Activated CD8-positive, alpha-beta memory T cell treated with anti-CD3 and anti-CD28 coated beads for 4 hours (primary cell): ENCODE measurements at places on chromosomes 7 and 10.

DNA sequence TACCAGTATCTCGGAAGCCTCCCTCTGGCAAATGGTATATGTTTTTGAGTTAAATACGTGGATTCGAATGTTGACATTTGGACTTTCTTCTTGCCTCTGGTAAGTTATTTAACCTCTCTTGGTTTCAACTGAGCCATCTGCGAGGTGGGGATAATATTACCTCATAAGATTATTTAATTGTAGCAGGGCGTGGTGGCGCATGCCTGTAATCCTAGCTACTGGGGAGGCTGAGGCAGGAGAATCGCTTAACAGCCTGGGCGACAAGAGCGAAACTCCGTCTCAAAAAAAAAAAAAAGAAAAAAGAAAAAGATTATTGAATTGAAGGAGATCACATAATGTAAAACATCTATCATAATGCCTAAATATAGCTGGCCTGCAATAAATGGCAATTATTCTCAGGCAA lies 396 bp upstream of the TAF5 start:
- no peak for DNase-seq

GRCh38 chr10:23001901-23002516 lies 74.2 kb downstream of the ARMC3 start:
- no peak for DNase-seq

- no peak for DNase-seq
These were observed 22.1 kb downstream of the SVIL start for GRCh38 chr10:29612657-29613056.

DNA sequence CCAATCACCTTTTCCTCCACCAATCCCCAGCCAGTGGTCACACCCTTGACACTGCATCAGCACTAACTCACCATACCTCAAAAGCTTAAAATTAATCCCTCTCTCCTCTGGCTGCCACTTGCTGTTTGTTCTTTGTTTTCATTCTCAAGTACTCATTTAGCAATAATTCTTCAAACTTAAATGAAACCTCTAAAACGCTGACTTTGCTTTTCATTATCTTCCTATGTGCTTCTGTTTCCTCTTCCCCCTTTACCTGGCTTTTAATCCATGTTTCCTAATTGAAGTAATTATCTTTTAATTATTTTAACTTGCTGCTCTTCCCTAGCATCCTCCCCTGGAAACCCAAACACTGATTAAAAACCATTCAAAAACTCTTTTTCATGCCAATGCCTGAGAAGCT lies 348.9 kb upstream of the MEOX2 start:
- no peak for DNase-seq

- DNase-seq: no peak
These were observed 26.8 kb downstream of the VSIR start for GRCh38 chr10:71746344-71747037.

DNA sequence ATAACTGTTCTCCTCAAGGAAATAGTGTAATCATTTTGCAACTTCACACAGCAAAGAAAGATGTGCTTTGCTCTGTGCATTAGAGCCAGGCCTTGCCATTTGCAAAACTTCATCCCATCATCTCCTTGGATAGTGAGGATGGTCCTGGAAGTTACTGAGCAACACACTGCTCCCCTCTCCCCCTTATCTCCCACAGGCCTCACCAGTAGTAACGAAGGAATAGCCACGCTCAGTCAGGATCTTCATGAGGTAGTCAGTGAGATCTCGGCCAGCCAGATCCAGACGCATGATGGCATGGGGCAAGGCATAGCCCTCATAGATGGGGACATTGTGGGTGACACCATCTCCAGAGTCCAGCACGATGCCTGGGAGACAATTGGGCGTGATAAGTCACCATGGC lies 11.5 kb downstream of the ACTA2 start:
- no peak for DNase-seq

- DNase-seq: no peak
These were observed 421.2 kb downstream of the IPMK start for GRCh38 chr10:57846307-57847065.

DNA sequence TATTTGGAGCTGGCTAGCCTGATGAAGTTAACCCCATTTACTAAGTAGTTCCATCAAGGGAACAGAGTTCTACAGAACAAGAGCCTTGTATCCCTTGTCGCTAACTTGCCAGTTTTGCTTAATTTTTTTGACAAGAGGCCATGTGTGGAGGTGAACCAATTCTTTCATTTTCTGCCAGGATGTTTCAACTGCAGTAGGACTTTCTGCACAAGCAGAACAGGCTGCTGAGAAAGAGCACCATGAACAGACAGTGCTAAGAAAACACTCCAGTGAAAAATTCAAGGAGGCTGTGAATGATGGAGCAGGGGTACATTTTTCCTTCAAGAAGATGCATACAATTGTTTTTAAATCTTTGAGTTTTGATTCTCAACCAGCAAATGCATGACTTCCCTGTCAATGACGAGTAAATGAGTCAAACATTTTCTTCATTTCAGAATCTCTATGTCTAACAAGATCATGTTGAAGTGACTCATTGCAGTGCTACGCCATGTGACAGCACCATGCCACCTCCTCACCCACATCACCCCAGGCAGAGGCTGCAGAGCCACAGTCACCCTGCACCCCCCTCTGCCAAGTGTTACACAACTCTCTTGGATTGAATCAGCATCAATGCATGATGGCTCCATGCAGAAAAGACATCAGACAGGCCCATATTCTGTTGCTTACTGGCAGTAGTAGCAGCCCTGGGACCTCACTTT lies 193.1 kb downstream of the COBL start:
- no peak for DNase-seq

DNA sequence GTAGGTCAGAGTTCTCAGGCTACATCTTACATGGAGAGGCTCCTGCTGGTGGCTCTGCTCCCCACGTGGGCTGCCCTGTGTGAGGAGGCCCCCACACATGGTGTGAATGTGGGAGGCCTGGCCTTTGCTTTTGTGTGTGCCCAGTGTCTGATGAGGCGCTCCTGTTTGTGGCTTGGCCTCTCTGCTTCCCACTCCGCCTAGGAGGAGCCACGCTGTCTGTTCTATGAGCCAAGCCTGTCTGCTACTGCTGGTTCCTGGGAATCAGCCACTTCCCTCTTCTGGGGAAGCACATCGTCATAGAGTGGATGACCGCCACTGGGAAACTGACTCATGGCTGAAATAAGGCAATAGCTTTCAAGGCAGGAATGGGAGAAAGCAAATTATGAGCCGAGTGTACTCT lies 87.1 kb downstream of the CYP26A1 start:
- no peak for DNase-seq

DNA sequence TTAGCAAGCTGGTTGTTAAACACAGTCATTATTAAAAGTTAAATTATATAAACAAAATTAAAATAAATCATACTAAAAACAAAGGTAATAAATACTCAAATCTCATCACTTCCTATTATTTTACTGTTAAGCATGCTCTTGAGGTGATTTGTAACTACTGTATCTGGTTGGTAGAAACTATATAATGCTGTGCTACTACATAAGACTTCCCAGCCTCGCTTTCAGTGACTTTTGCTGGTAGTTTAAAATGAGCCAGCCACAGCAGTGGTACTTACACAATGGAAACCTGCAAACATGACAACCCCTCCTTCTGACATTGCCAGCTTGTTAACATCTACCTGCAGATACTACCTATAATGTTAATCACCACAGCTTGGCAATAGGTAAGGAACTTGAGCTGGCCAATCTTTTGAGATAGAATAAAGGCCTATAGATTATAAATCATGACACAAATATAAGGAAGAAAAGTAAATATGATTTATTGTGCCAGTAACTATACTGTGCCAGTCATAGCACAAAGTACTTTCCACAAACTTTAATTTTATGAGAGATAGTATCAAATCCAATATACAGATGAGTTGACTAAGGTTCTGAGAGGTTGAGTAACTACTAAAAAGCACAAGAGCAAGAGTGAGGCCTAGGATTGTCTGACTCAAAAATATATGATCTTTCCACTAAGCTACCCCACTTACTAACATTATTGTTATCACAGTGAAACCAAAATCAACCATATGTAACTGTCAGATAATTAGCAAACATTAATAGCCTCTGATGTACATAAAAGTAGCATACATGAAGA lies 181.1 kb upstream of the ASAH2 start:
- DNase-seq: no peak

DNA sequence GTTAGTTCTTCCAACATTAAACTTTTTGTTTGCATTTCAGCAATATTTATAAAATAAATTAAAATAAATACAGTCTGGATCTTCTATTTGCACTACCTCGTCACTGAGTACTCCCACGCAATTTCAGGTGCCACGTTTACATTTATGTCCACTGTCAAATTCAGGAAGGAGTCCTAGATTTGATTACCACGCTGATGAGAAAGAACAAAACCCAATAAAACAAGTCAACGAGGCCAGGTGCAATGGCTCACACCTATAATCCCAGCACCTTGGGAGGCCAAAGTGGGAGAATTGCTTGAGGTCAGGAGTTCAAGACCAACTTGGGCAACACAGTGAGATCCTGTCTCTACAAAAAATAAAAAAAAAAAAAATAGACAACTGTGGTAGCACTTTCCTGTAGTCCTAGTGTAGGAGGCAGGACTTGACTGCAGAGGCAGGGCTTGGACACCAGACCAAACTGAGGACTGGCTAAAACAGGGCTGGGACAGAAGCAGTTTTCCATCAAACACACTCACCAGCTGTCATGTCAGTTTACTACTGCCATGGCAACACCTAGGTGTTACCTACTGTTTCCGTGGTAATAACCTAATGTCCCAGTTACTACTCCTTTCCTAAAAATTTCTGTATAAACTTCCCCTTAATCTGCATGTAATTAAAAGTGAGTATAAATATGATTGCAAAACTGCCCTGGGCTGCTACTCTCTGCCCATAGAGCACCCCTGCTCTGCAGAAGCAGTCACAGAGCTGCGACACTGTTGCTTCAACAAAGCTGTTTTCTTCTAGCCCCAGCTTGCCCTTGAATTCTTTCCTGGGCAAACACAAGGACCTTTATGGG lies 341.7 kb downstream of the PARD3 start:
- DNase-seq: no peak

- DNase-seq: no peak
These were observed 249.4 kb downstream of the COBL start for GRCh38 chr7:51067258-51067657.

DNA sequence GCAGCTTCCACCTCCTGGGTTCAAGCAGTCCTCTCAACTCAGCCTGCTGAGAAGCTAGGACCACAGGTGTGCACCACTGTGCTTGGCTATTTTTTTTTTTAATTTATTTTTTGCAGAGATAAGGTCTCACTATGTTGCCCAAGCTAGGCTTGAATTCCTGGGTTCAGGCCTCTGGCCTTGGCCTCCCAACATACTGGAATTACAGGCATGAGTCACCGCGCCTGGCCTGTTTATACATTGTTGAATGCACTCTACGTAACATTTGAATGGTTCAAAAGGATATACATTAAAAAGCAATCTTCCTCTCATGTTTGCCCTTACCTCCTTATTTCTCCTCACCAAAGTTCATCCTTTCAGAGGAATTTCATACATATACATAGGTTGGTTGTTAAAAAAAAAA lies 7.2 kb upstream of the SNX10 start:
- DNase-seq: no peak

- no peak for DNase-seq
These were observed 186.5 kb downstream of the ELMO1 start for GRCh38 chr7:37262181-37262580.

DNA sequence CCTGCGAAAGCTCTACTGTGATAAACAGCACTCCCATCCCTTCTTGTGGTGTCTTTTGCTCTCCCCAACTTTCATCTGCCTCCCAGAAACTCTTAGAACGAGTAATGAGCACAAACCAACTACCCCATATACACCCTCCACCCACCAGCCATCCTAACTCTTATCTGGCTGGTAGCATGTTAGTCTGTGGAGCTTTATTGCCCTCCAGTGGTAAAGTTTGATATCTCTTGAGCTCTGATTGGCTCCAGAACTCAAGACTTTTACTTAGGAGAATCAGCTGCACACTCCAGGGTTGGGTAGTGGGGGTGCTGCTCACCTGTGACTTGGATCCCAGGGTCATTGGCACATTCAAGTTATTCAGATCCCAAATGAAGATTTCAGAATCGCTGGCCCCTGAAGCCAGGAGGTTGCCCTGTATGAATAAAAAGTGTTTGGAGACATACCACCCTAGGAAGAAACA lies 10.9 kb downstream of the SEC31B start:
- DNase-seq: no peak

DNA sequence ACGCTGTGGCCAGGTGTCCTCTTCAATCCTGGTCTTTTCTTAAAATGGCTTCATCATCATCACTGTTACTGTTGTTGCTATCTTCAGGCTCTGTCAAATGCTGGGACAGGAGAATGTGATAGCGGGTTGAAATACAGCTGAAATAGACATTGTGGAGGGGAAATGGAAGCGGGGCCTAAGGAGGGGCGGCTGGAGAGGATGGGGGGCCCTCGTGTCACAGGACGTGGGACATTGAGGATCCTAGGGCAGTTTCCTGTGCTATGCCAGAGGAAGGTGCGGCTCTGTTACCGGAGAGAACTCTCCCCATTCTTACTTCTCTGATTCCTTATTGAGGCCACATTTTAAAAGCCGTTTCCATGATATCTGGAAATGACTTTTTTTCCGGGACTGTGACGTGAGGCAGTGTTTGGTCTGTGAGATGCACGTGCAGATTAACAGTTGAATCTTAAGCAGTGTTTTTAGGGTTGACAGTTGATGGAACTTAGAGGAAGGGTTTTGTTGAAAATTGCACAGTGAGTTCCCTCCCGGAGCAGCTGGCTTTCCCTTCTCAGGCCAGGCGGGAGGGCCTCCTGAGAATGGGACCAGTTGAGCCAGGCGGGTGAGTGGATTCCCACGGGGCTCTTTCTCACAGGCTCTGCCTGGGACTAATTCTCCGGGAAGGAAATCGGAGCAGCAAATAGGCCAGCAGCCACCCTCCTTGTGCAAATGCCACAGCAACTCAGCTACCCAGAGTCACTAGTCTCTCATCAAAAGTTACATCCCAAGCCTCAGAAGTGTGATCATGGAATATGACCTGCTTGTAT lies 125.2 kb downstream of the TACC2 start:
- no peak for DNase-seq

DNA sequence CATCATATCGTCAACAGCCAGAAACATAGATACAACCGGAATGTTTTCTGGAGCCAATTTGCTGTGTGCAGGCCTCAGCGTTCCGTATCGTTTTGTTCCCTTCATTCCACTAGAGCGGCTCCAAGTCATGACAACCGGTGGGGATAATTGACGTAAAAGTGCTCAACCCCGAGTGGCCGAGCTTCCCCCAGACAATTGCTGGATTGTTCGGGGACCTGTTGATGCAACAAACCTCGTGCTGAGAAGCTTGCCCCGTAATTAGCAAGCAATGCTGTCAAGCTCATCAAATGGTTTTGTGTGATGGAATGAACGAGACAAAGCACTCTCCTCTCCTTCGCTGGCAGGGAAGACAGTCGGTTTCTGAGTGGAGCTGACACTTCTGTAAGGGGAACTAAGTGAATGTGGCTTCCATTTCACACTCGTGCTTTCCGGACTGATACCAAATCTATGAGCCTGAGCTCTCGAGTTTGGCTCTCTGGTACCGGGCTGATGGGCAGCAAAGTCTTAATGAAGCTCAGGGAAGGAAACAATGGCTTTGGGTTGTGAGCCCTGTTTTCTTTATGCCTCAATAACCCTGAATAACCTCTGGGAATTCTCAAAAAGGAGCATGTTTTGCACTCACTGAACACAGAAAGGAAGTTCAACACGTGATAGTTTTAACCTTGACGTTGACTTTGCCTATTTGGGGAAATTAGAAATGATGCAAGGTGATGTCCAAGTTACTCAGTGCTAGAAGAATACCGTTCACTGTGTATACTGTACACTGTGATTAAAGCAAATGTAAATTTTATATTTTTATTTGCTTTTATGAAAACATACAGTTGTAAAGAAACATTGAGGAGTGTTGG lies 220.5 kb downstream of the BAMBI start:
- DNase-seq: no peak

- no peak for DNase-seq
These were observed 229.5 kb downstream of the PTEN start for GRCh38 chr10:88092973-88093372.

GRCh38 chr7:159237022-159237653 lies 92.5 kb upstream of the VIPR2 start:
- no peak for DNase-seq
